Stimulated activated CD8-positive, alpha-beta memory T cell treated with anti-CD3 and anti-CD28 coated beads, Interleukin-4, amount 100 ng/mL, for 24 hours (primary cell): ENCODE measurements at places on chromosomes 2 and 18.

DNA sequence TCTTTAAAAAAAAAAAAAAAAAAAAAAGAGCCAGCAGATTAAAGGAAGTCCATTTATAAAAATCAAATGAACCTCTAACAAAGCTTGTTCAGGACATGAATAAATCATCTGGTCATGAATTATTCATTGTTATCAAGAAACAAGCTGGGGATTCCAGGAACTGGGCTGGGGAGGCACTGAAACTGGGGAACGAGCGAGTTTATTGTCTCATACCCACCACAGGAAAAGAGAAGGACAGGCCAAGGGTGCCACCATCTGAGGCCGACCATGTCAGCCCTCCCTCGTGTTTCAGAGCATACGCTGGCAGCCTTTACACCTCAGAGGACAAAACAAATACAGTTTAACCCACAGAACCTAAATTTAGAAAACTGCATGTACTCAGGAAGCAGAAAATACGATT is 164.2 kb downstream of the VWC2L start:
- DNase-seq, result no peak

GRCh38 chr2:186883666-186884065 is 34.7 kb upstream of the ZSWIM2 start:
- no peak for DNase-seq

- no peak for DNase-seq
These were observed 48.9 kb upstream of the SELENOI start for GRCh38 chr2:26297061-26297460.

- DNase-seq, result no peak
These were observed 29.6 kb downstream of the SH3BP4 start for GRCh38 chr2:234981197-234982095.

GRCh38 chr2:112924821-112925220 is 13.9 kb downstream of the IL37 start:
- no peak for DNase-seq

DNA sequence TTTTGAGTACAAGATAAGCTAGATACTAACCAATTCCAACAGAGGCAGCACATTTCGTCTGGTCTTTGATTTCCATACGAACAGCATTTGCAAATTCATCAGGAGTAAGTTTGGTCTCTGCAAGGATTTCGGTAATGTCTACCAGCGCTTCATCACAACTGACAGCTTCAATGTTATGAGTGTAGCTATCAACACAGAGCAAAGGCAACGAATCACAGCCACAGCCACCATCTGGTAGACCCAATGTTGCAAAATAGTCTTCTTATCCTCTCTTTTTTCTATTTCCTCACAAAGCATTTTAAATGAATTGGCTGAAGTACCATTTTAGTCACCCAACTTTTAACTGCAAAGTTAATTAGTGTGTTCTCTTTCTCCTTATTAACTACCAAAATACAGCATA is 68.3 kb downstream of the REV1 start:
- no peak for DNase-seq

DNA sequence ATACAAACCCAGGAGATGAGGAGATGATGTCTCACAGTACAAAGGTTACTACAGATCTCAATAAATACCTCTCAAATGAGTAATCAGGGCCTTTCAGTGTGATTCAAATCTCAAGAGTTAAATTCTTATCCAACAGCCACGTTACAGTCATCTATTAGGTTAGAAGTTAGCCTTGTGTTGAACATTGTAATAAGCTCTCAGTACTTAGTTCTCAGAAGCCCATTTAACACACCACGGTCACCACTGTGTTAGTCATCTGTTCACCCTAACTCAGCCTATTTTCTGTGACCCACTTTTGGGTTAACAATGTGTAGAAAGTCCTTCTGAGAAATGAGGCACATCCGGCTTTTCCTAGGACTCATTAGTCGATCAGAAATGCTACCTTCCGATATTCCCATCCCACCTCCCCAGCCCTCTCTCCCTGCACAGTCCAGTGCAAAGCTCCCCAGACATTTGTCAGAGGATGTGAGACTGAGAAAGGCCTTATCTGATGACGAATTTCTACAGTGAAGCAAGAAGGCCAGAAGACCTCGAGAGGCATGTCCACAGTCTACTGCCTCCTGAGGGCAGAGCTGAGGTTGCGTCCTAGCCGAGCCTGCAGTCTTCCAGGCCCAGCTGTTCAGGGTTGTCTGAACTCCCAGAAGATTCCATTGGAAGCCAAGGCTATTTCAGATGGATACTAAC is 92.6 kb downstream of the ACTR2 start:
- DNase-seq, result no peak

DNA sequence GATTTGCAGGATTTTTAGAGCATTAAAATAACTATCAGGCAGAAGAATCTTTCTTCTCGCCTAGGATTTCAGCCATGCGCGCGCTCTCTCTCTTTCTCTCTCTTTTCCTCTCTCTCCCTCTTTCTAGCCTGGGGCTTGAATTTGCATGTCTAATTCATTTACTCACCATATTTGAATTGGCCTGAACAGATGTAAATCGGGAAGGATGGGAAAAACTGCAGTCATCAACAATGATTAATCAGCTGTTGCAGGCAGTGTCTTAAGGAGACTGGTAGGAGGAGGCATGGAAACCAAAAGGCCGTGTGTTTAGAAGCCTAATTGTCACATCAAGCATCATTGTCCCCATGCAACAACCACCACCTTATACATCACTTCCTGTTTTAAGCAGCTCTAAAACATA is 137.0 kb downstream of the MEIS1 start:
- no peak for DNase-seq

GRCh38 chr2:143686585-143687164 is 557.5 kb downstream of the ARHGAP15 start:
- no peak for DNase-seq

GRCh38 chr18:80022613-80023012 is 11.6 kb upstream of the RBFA start:
- DNase-seq, result no peak

GRCh38 chr18:60153376-60153775 is 219.2 kb downstream of the MC4R start:
- no peak for DNase-seq
